CD4-positive, alpha-beta T cell treated with Interleukin-17A for 4 hours (primary cell): ENCODE measurements at places on chromosomes 2 and 18.

DNA sequence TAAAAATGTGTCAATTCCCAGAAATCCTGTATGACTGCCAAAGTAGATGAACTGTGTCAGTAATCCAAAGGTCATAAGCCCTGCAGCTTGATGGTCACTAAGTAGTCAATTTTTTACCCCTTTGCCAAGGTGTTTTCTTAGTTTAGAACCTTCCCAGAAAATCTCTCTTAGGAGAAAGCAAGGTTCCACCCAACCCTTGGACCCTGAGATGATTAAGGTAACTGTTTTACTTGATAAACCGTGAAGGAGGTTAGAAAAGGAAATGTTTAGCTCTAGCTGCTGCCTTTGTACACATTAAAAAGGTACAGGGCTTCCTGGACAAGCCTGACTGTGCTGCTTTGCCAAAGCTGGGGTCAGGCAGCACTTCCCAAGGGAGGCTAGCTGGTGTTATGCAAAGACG, 24.4 kb upstream of the LRP2 start:
- DNase-seq, result no peak

DNA sequence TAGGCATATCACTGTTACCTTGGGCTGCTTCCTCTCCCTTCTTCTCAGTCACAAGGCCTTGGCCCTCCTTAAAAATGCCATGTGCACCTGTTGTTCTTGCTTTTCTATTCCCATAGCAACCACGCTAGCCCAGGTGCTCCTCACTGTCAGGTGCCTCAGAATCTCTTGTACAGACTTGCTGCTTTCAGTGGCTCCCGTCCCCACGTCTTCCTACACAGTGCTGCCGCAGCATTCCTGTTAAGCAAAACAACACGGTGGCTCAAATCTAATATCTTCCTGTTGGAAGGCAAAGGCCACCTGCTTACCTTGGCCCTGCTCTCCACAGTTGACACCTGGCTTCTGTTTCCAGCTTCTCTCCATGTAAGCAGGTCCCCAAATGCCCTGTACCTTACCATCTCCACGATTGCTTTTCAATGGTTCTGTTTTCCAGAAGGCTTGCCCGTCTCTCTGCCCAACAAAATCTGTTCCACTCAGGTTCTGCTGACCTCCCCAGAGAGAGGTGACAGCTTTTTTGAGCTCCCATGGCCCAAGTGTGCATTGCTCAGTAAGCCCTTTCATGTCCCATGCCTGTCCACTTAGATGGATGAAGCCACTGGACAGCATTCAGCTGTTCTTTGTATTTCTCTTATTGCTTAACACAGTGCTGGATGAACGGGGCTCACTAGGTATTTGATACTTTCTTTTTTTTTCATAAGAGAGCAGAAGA, 240.4 kb downstream of the PRKCE start:
- DNase-seq, result no peak

DNA sequence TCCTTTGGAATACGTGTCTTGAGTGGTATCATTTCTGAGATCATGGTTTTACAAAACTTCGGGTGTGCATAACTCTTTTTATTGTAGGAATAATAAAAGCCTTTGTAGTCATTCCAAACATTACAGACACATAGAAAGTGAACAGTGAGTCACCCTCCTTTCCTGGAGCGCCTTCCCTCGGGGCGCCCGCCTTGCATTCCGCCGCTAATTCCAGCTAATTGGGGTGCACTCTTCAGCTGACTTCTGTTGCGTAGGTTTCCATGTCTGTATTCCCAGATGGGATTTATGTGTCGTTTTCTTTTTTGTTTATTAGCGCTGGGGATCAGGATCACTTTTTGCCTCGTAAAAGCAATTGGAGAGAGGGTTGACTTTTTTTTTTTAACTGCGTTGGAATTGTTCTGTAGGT, 18.7 kb downstream of the SH3BP4 start:
- DNase-seq, result no peak

GRCh38 chr2:74464406-74464805, 776 bp downstream of the MOGS start:
- no peak for DNase-seq

DNA sequence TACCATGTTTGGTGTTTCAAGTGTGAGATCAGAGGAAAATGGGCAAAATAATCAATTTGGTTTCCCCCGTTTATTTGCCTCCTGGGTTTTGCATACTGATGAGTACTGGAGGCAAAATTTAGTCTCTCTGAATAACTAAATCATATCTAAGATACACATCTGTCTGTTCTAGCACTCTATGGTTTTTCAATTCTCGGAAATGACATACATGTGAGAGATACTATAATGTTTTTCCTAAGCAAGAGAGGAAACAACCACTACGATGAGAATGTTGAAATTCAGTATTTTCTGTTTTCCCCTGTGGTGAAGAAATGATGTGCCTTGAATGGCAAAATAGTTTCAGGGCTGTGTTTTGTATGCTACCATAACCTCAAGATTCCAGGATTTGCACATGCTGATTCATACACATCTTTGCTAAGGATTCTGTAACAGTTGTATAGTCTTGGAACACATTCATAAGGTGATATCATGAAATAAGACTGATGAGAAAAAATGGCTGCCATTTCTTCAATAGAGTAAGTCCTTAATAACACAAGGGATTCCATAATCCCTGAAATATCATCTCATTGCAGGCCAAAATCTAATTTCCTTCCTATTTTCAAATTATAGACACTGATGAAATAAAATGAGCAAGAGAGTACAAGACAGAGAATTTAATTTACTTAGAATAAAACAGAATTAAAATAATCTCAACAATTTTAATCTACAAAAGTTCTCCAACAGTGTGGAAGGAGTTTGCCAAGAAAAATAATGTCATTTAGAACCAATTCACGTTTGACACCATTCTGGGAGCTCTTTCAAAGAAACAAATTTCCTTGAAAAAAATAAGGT, 316.6 kb downstream of the FIGN start:
- no peak for DNase-seq

- DNase-seq, result no peak
Observed at GRCh38 chr2:188713961-188714360, 260.2 kb upstream of the COL3A1 start.

DNA sequence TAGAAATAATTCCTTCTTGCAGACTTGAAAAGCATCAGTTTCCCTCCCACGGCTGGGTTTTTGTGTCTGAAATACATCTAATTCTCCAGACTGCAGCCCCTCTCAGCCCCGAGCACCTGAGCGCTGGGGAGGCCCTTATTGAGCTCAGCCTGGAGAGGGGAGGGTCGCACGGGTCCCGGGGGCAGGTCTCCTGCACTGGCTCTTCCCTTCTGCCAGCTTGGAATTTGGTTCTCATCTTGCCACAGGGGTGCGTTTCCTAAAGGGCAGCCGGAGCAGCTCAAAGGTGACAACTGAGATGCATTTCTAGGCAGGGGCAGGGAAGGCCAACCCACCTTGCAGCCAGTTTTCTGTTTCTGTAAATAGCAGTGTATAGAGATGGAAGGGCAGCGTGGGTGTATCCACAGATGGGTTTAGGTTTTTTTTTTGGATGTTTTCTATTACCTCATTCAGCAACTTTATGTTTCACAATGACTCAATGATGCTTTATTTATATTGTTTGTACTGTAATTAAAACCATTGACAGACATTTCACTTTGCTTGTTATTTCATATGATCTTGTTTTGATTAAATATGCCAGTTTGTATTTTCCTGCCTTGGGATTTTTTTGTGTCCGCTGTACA, 37.0 kb downstream of the GBX2 start:
- DNase-seq, result no peak

GRCh38 chr2:166439078-166439477, 55.0 kb downstream of the SCN7A start:
- DNase-seq, result no peak

DNA sequence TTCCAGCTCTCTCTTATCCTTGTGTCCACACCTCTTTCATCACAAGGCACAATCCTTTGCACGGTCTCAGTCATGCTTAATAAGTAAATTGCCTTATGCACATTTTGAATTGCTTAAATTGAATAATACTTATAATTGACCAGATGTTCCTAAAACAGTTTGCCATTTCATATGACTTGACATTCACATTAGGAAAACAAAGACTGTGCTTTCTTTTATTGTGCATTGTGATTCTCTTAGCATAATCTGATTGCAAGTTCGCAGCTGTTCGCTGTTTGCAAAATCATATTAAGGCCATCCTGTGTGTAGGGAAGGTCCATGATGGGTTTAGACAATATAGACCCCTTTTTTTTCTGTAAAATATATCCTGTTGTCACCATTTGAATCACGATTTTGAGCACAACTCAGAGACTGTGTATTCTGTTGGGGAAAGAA, 75.6 kb downstream of the RNF144A start:
- no peak for DNase-seq

DNA sequence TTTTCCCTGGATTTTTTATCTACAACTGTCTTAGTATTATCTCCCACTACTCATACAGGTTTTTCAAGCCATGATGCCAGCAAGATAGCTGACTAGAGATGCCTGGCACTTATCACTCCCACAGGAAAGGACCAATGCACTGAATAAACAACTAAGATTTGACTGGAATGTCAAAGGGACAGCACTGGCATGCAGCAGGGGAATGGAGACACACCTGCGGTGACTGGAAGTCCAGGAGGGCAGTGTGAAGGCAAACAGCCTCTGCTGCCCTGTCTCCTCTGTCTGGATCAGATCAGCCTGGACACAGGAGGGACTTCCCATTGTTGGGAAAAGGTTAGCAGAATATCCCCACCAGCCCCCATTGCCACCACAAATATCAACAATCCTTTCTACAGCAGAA, 85.1 kb downstream of the TMEM237 start:
- no peak for DNase-seq

DNA sequence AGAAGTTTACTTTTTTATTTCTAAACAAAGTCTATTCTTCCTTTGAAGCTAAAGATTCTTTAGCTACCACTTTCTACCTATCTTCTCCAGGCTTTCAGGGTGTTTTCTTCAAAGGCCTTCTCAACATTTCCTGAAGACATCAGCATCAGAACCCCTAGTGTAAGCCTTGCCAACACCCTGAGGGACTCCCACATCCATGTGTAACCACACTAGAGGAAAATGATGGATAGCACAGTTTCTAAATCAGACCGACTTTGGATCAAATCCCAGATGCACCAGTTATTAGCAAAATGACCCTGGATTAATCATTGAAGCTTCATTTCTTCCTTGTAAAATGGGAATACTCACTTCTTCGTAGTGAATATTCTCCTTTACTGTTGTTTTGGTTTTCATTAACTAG, 4.7 kb upstream of the TTN start:
- DNase-seq, result no peak

DNA sequence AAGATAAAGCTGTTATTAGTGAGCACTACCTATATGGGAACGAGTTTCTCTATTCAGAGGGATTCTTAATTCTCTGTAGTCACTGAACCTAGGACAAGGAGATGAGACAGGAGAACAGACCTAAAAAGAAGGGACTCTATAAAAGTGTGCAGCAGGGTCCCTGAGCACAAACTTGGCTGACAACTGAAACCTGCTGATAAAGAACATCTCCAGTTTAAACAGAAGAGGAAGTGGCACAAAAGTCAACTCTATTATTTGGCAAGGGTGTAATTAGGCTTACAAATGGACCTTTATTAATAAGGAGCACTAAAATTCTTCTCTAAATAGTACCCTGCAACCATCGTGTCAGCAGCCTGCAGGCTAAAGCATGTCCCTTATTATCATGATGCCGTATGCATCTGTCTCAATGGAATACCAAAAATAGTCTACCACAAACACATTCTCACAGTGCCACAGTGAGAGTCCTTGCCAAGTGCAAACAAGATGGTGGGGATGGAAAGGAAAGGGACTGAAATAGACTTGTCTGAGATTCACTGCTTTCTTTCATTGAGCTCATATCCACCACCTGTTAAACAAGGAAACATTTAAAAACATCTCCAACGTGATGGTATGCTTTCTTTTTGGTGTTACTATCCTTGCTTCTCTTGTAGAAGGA, 260.2 kb downstream of the INSIG2 start:
- no peak for DNase-seq

DNA sequence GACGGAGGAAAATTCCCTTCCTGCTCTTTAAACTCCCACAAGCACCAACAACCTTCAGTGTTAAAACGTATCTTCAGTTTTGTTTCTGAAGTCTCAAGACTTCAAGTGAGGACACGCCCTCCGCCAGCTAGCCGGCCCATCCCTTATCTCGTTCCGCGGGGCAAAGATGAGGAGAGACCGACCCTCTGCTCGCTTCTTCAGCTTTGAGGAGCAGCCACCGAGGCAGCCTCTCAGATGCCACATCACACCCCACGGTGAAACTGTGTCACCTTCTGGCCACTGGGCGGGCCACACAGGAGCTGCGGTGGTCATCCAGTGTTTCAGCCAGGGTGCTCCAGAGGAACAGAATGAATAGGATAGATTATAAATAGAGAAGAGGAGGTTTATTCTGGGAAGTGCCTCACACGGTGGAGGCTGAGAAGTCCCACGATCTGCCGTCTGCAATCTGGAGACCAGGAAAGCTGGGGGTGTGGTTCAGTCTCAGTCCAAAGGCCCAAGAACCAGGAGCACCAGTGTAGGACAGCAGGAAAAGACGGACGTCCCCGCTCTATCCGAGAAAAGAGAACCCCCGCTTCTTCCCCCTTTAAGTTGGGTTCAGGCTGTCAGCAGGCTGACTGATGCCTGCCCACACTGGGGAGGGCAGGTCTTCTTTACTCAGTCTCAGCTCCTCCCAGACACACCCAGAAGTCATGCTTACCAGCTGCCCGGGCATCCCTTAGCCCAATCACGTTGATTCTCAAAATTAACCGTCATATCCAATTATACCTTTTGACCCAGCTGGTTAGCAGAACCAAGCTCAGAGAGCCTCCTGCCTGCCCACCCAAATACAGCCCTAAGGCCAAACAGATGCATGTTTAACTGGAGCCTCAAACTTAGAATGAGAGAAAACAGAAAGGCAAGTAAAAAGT, 399.7 kb upstream of the ID2 start:
- DNase-seq, result no peak

DNA sequence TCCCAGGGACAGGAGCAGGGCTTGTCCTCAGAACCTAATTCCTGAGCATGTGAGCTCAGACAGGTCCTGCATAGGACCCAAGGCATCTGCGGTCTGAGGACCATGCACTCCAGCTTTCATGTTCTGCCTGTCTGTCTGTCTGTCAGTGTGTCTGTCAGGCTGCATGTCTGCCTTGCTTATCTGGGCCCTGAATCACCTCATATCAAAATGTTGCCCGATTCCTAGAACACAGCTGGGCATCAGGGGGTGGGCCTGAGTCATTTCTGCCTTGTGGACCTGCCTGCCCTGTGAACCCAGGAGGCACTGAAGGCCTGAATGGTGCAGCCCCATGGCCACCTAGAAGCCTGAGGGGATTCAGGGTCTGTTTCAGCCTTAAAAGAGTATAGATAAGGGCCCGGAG, 22.1 kb downstream of the INHBB start:
- no peak for DNase-seq
